ENCODE measurements at places on chromosomes 2 and 18.
A peak's percentile ranks its signal among the peaks of the same experiment; 100 is the strongest.

DNA sequence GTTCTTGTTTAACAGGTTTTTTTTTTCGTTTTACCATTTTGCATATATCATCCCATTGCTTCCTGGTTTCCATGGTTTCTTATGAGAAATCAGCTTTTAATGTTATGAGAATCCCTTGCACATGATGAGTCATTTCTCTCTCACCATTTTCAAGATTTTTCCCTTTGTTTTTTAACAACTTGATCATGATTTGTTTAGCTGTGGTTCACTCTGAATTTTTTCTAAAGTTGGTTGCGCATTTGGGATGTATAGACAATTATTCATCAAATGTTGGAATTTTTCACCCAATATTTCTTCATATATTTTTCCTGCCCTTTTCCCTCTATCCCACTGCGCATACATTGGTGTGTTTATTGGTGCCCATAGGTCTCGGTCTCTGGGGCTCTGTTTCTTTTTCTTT lies 42.4 kb upstream of the BIN1 start:
- DNase-seq: peak; percentile 22

DNA sequence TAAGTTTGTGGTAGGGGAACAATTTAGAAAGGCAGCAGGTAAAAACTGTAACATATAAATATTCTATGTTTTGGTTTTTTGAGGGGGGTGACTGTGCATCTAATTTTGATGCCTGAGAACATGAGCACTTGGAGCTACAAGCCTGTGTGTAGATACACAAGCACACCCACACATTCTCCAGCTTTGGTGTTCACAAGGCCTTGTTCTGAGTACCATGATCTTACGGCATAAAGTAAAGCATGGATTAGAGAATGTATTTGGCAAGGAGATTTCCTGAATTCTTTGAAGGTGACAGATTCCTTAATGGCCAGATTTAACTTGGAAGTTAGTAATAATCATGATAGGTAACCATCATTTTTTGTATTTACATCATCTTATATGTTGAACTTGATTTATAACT lies 42.7 kb downstream of the MAP3K20 start:
- DNase-seq: no peak

GRCh38 chr2:24359129-24360049 lies 947 bp downstream of the ITSN2 start:
- peak; percentile 41 for DNase-seq

DNA sequence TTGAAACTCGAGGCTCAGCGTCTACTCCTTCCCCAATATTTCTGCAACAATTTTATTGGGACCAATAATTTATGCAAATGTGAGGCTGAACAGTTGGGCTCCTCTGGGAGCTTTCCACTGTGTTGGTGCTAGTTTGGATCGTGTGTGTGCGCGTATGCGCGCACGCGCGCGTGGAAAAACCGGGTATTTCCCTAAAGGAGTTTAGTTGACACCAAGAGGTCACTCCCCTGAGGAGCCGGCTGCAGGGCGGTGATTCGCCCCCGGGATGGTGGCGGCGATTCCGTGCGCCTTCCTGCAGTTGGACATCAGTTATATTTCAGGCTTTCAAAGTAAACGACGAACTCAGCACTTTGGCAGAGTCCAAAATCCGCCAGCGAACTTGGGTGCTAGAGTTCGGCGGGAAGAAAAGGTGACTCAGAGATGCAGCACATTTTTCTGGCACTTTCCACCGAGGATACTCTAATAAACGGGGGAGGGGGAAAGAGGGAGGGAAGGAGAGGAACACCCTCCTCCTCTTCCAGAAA lies 186.5 kb upstream of the FANCL start:
- DNase-seq: peak; percentile 36

DNA sequence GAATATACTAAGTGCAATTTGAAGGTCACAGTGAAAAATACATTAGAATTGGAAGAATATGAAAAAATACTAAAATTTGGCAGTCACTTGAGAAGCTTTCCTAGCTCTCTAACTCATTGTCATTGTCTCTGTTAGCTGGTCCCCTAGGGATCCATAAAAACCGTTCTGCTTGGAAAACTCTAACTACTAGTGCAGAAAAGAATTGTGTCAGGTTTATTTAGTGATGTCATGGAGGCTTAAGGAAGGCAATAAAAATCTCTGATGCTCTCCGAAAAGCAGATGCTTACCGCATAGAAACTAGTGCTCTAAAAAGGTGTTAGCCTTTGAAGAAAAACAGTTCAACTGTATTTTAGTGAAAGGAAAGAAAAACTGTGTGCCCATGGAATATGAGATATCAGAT lies 150.1 kb upstream of the DLGAP1 start:
- DNase-seq: no peak

DNA sequence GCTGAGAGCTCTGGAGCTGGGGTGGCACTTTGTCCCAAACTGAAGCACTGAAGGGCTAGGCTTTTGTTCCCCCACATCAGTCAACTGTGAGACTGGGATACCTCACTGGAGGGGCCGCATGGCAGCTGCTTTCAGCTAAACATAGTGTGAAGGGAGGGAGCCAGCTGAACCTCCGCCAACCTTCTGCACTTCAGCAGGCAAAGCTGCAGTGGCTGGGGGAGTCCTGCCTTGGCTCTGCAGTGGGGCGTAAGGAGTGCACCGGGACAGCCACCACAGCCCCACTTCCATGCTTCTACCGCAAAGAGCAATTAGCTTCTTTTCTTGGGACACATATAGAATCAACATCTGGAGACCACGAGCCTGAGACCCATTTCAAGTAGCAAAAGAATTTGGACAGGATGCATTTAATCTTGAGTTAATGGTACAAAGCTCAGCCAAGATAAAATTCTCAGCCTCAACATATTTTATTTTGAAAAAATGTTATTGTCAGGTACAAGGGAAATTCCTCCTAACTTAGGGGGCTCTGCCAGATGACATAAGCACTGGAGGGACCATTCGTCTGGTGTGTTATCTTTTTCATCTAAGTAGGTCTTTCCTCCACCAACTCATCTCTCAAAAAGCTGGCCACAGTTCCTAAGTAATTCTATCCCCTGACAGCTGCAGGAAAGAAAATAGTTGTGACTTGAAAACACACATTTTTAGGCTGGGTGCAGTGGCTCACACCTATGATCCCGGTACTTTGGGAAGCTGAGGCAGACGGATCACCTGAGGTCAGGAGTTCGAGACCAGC lies 25.6 kb upstream of the MYCN start:
- no peak for DNase-seq

DNA sequence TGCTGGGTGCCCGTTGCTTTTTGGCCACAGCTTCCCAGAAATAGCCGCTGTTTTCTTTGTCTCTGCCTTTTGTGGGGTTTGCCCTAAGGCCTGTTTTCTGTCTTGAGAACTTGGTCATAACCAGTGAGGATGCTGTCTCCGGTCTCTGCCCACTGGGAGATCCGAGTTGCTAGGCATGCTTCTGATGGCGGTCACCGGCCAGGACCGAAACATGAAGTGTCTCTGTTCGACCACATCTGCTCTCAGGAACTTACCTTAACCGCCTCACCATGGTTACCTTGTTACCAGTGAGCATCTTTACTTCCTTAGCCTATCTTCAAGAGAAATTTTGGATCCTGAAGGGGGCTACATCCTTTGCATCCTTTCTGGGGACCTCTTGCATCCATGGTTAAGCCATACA lies 91.9 kb downstream of the RTP5 start:
- no peak for DNase-seq

DNA sequence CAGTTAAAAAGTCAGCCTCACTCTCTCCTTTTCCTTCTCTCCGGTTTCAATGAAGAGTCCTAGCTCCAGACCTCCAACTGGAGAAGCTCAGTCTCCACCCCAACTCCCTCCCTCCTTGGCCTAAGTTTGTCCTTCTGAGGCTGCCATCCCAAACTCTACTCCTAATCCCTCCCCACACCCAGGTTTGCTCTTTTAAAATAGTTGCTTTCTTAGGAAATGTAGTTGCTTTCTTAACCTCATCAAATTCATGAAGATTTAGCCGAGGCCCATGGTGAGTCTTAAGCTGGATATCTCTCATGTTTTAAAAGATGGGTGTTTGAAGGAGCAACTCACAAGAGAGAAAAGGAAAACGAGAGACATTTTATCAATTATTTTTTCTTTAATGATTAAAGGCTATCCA lies 937 bp upstream of the LANCL1 start:
- DNase-seq: peak; percentile 12

GRCh38 chr2:169139993-169140767 lies 70.8 kb downstream of the DHRS9 start:
- no peak for DNase-seq

- DNase-seq: no peak
These were observed 9.5 kb upstream of the DUSP2 start for GRCh38 chr2:96154506-96155380.

- no peak for DNase-seq
These were observed 66.4 kb downstream of the SH3RF3 start for GRCh38 chr2:109195193-109196045.

GRCh38 chr2:85651097-85651496 lies 16.9 kb downstream of the SFTPB start:
- DNase-seq: no peak

GRCh38 chr2:26598996-26599373 lies 42.2 kb downstream of the CIB4 start:
- peak; percentile 12 for DNase-seq

GRCh38 chr2:46689993-46690392 lies 210.6 kb downstream of the TMEM247 start:
- DNase-seq: no peak

DNA sequence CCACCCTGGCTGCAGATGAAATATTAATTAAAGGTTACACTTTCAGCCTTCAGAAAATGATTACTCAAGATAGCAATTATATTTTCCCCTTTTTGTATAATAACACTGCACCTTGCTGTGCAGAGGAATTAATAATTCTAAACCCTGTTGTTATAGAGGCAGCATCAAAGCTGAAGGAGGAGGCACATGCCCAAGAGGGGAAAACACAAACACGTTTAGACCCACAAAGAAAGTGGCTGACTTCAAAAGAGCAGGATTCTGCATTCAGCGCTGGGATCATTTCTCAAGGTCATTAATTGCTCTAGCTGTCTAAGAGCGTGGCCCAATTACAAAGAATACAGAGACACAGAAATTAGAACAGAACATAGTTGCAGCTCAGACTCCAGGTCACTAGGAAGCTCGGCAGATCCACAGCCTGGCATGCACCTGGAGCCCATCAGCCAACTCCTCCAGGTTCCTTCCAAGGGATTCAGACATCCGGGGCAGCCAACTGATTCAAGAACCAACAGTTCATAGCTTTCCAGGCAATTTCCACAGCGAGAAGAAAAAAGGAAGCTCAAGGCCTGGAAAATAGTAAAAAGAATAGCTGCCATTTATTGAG lies 102.3 kb upstream of the ID2 start:
- no peak for DNase-seq

- peak; percentile 40 for DNase-seq
These were observed at the start of gene ATOH8 for GRCh38 chr2:85753525-85754312. TSS of gene ATOH8 (plus strand) at chr2:85753991. CDS start at chr2:85754190, 199 bp downstream.

DNA sequence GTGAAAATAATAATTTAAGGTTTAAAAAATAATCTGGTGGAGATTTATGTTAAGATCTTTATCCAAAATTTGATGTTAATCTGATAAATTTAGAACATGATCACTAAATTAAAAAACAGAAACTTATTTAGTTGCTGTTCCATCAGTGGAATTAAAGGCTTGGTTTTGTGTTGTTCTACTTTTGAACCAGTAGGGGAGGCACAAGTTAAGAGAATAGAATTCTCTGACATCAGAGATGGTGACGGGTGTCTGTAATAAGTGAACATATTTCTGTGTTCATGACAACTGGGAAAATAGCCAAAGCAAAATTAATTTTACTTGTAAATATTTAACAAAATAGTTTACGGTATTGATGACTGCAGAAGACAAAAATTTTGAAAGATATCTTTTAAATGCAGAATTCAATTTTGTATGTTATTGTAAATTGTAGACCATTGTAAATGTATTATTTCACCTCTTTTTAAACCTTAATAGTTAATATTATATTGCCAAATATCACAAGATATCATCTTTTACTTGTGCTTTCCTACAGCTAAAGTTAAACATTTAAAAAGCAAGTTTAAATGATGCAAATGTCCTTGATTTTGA lies 106.0 kb downstream of the UBR3 start:
- peak; percentile 78 for DNase-seq

GRCh38 chr2:56688661-56689060 lies 504.9 kb downstream of the CCDC85A start:
- DNase-seq: no peak

DNA sequence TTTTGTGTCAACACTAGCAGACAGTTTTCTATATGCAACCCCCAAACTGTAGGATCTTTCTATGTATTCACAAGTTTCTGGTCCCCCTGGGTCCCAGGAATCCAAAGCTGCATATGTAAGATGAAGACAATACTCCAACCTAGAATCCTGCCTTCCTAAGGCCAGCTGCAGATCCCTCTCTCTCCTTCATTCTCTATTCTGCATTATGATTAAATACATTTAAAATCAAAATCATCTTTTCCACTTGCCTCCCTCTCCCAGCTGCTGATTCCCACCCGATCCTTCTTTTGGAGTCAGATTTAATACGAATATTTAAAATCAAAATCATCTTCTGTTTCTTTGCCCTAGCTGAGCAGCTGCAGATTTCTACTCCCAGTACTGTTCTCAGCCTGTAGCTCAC lies 783.0 kb upstream of the ZEB2 start:
- no peak for DNase-seq

DNA sequence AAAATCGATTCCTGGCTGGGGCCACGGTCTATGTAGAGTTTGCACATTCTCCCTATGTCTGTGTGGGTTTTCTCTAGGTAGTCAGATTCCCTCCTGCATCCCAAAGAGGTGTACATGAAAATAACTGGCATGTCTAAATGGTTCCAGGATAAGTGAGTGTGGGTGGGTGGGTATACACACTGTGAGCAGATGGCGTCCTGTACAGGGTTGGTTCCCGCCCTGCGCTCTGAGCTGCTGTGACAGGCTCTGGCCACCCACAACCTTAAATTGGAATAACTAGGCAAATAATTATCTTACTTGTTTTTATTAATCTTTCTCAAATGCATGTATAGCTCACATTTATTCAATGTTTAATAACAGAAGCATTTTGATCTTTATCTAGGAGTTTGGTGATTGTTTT lies 16.3 kb downstream of the THOC1 start:
- DNase-seq: no peak

DNA sequence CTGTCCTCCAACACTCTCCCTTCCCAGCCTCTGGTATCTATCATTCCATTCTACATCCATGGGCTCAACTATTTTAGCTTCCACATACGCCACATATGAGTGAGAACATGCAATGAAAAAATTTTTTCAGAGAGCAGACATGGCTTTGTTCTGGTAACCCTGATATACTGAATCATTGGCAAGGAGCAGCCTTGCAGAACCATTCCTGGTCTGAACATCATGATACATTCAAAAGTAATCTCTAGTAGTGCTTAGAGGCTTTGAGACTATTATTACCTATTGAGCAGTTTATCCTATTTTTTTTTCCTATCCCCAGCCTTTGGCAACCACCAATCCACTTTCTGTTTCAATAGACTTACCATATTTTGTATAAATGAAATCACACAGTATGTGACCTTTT lies 393.1 kb upstream of the KCNH7 start:
- no peak for DNase-seq

GRCh38 chr2:105590780-105591660 lies 153.7 kb upstream of the NCK2 start:
- DNase-seq: no peak

- no peak for DNase-seq
These were observed 43.8 kb upstream of the KCNE4 start for GRCh38 chr2:223008162-223008561.

All from lung microvascular endothelial cell (primary cell).